Activated CD4-positive, alpha-beta T cell treated with anti-CD3 and anti-CD28 coated beads, Interleukin-2, amount 10 ng/mL, durations not matched to agents 24 days and 14 days (primary cell): ENCODE measurements at places on chromosomes 12 and 14.

GRCh38 chr14:19975291-19975690 is at the start of gene OR4K15:
TSS of gene OR4K15 (plus strand) at chr14:19975591. CDS start at chr14:19975591, 0 bp downstream.
- no peak for DNase-seq

- no peak for DNase-seq
Observed at GRCh38 chr14:98591161-98591560, 680.8 kb downstream of the BCL11B start.

GRCh38 chr12:109057376-109057775 is 5.0 kb downstream of the USP30 start:
- no peak for DNase-seq

GRCh38 chr12:129332286-129332685 is 479.0 kb downstream of the GLT1D1 start:
- no peak for DNase-seq

- DNase-seq = no peak
Observed at GRCh38 chr12:125503128-125503527, 437.9 kb downstream of the AACS start.

GRCh38 chr12:54038871-54039414 is 6.1 kb downstream of the HOXC5 start:
- DNase-seq = no peak

DNA sequence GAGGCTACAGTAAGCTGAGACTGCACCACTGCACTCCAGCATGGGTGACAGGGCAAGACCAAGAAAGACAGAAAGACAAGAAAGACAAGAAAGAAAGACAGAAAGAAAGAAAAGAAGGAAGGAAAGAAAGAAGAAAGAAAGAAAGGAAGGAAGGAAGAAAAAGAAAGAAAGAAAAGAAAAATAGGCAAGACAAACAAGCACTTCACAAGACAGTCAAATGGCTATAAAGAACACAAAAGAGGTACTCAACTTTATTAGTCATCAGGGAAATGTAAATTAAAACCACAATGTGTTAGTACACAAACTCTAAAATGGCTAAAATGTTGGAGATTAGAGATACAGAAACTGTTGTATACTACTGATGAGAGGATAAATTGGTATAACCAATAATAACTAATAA is 6.6 kb downstream of the ATXN3 start:
- DNase-seq = no peak

GRCh38 chr14:22007784-22008412 is 334.3 kb upstream of the OR4E1 start:
- DNase-seq = peak; percentile 68

- DNase-seq = no peak
Observed at GRCh38 chr12:125015680-125016310, 22.4 kb downstream of the BRI3BP start.

- DNase-seq = no peak
Observed at GRCh38 chr12:39365364-39366001, 77.4 kb downstream of the KIF21A start.

DNA sequence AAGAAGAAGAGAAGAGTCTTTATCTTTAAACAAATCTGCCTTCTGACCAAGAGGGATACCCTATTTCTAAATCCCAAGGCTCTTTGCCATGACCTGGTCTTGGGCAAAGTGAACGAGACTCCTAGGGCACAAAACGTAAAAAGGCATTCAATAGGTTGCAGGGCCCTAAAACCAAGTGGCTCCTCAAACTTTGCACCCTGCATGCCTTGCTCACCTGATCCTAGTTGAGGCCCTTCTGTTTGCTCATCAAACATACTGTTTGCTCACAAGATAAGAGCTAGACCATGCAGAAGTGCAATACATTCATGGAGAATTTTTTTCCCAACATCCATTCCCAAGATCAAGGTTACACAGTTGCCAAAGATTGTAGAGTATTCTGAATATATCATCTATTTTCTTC is 7.9 kb upstream of the PRH1 start:
- no peak for DNase-seq

GRCh38 chr12:48744251-48745008 is 27.9 kb upstream of the CCNT1 start:
- no peak for DNase-seq

- no peak for DNase-seq
Observed at GRCh38 chr12:13686260-13686659, 295.1 kb downstream of the GRIN2B start.

DNA sequence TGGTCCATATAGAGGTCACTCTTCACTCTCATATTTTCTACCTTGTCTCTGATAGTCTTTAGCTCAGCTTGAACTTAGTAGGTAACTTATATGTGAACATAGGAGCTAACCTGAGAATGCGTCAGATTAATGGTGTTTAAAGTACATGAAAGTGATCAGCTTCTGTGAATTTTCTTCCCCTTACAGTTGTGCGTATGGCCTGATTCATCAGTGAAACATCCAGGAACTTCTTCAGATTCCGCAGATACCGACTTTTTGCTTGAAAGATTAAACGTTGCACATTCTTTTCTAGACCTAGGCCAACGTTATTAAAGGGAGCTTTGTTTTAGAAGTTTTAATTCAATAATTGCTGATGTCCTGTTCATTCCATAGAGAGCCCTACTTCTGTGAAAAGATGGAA is 1945.1 kb upstream of the SEL1L start:
- no peak for DNase-seq

GRCh38 chr12:74751441-74751840 is 213.8 kb downstream of the ATXN7L3B start:
- no peak for DNase-seq

DNA sequence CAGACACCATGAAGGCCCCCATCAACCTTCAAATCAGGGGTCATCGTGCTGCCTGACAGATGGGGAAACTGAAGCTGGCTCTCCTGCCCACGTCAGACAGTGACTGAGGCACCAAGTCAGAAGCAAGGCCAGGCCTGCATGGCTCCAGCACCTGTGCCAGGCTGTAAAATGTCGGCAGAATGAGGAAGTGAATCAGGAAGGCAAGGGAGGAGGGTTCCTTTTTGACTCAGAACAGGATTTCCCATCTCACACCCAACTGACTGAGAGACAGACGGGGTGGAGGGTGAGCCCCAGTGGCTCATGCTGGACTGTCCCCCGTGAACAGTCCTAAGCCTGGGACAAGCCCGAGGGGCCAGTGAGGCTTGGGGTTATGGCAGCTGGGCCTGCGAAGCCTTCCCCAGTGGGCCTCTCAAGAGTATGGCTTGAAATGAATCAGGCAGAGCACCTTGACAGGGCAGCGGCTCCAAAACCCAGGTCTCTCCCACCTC is 20.9 kb downstream of the SYNE3 start:
- peak; percentile 71 for DNase-seq

GRCh38 chr14:88481794-88482193 is 73.0 kb downstream of the PTPN21 start:
- no peak for DNase-seq

- DNase-seq = no peak
Observed at GRCh38 chr12:51977320-51977753, 25.8 kb downstream of the ACVR1B start.

GRCh38 chr12:27898022-27898421 is 74.5 kb downstream of the PTHLH start:
- no peak for DNase-seq

DNA sequence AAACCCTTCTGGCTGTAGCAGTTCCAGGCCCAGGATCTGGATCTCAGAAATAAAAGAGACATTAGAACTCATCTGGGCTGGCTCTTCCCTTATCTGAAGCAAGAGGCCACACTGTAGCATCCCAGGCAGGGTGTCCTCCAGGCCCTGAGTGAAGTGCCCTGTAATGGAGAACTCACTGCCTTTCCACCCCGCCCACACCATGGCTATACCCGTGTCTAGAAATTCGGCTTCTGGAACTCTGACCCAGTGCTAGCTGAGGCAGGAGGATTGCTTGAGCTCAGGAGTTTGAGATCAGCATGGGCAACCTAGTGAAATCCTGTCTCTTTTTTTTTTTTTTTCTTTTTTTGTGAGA is 23.5 kb upstream of the PLEKHG3 start:
- no peak for DNase-seq

- DNase-seq = no peak
Observed at GRCh38 chr14:52840877-52841276, 49.5 kb upstream of the GNPNAT1 start.

- peak; percentile 54 for DNase-seq
Observed at GRCh38 chr12:115354007-115354890, 670.3 kb upstream of the TBX3 start.

DNA sequence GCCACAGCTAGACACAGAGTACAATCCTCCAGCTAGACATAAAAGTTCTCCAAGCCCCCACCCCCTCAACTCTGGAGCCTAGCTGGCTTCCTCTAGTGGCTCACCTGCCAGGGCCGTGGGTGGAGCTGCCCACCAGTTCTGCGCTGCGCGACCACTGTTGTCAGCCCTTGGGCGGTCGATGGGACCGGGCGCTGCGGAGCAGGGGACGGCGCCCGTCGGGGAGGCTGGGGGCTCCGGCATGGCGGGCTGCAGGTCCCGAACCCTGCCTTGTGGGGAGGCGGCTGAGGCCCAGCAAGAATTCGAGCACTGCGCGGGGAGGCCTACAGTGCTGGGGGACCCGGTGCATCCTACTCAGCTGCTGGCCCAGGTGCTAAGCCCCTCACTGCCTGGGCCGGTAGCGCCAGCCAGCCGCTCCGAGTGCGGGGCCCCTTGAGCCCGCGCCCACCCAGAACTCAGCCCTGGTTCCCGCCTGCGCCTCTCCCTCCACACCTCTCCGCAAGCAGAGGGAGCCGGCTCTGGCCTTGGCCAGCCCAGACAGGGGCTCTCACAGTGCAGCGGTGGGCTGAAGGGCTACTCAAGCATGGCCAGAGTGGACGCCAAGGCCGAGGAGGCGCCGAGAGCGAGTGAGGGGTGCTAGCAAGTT is 51.0 kb downstream of the RTN1 start:
- DNase-seq = no peak

GRCh38 chr14:106681161-106681560 is 1154.8 kb downstream of the TMEM121 start:
- DNase-seq = no peak

DNA sequence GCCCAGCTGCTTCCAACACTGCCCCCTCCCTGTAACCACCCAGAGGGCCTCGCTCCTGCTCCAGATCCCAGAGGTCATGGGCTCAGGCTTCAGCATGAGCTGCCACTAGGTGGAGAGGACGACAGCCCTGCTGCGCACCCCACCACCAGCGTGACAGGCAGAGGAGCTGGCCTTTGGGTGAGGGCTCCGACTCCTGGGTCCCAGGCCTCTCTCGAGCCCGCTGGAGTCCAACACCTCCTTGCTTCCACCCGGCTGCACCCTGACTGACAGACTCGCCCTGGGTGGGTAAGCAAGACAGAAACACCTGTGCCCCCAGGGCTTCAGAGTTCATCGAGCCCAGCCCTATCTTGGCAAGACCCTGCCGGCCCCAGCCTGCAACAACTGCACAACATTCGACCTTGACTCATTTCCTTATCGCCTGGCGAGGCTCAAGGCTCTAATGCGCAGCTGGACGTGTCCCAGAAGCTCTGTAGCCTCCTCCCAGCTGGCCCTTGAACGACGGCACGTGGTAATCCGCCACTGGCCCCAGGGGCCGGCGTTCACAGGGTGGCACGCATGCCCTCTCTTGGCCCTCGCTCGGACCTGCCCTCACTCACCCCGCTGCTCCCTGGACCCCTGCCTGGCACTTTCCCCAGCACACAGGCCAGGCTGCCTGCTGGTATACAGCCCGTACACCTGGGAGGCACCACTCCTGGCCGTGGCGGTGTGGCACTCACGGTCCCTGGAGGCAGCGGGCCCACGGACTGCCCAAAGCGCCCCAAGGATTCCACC is 28.0 kb downstream of the VPS37B start:
- DNase-seq = no peak

DNA sequence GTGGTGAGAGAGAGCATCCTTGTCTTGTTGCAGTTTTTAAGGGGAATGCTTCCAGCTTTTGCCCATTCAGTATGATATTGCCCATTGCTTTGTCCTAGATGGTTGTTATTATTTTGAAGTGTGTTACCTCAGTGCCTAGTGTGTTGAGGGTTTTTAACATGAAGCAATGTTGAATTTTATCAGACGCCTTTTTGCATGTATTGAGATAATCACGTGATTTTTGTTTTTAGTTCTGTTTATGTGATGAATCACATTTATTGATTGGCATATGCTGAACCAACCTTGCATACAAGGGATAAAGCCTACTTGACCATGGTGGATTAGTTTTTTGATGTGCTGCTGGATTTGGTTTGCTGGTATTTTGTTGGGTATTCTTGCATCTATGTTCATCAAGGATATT is 302.3 kb upstream of the G2E3 start:
- no peak for DNase-seq
